Tibial artery (tissue), 4 donors: ENCODE measurements at places on chromosomes 1 and 21.

DNA sequence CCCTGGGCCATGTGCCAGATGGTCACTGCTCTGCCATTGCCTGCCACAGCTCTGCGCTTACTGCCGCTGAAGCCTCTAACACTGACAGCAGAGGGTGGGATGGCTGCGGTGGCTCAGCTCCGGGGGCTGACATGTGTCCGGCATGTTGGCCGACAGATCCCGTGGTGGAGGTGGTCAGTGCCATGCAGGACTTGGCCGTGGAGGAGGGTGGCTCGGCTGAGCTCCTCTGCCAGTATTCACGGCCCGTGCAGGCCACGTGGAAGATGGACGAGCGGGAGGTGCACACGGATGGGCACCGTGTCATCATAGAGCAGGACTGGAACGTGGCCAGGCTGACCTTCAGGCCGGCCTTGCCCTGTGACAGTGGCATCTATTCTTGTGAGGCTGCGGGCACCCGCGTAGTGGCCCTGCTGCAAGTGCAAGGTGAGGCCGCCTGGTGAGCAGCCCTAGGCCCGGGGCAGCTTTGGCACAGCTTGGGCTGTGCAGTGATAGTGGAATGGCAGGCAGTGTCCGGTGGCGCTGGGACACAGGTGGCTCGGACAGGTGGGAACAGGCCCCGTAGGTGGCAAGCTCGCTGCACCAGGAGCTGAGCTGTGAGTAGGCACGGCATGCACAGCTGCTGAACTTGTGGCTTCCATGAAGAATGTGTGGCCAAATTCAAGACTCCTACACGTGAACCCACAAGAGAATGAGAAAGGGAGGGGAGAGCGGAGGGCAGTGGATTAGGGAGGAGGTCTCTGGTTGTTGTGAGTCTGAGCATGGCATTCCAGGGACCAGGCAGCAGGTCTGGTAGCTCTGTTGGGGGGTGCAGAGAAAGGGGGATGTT is 91.8 kb downstream of the TRIM11 start:
- no peak for DNase-seq

DNA sequence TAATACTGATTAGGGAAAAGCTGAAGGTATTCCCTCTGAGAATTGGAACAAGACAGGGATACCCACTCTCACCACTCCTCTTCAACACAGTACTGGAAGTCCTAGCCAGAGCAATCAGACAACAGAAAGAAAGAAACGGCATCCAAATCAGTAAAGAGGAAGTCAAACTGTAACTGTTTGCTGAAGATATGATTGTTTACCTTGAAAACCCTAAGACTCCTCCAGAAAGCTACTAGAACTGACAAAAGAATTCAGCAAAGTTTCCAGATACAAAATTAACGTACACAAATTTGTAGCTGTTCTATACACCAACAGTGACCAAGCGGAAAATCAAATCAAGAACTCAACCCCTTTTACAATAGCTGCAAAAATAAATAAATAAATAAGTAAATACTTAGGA is 78.6 kb downstream of the EXTL2 start:
- no peak for DNase-seq

GRCh38 chr21:28421716-28422524 is 570.8 kb downstream of the LTN1 start:
- no peak for DNase-seq

GRCh38 chr1:162954824-162955223 is 93.8 kb upstream of the CCDC190 start:
- DNase-seq = no peak

- no peak for DNase-seq
Measured at GRCh38 chr1:157691285-157691920, 9.2 kb downstream of the FCRL3 start.

- no peak for DNase-seq
Measured at GRCh38 chr1:201947697-201948008, 1.3 kb upstream of the LMOD1 start.

DNA sequence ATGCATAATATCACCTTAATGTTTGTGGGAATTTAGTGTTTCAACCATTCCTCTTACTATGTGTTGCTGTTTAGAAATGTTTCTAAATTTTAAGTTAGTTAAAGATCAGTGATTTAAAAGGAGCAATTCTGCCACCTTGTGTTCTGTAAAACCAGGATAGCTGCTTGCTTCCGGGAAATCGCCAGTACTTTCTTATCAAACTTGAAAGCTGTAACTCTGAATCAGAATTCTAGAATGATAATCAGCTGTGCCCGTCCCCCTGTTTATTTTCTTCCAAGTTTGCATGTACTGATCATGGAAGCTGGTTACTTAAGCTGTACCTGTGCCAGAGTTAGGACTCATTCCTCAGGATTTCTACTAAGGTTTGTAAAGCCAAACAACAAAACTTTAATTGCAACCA is 656.4 kb downstream of the LTN1 start:
- DNase-seq = no peak

- no peak for DNase-seq
Measured at GRCh38 chr1:215005078-215005477, 77.5 kb upstream of the KCNK2 start.
